ENCODE measurements at places on chromosomes 16 and 17.
A peak's percentile ranks its signal among the peaks of the same experiment; 100 is the strongest.

- no peak for DNase-seq
Measured at GRCh38 chr17:47470836-47471235, 60.1 kb upstream of the NPEPPS start.

- DNase-seq, result peak; percentile 29
Measured at GRCh38 chr16:49183911-49184310, 97.7 kb downstream of the CBLN1 start.

DNA sequence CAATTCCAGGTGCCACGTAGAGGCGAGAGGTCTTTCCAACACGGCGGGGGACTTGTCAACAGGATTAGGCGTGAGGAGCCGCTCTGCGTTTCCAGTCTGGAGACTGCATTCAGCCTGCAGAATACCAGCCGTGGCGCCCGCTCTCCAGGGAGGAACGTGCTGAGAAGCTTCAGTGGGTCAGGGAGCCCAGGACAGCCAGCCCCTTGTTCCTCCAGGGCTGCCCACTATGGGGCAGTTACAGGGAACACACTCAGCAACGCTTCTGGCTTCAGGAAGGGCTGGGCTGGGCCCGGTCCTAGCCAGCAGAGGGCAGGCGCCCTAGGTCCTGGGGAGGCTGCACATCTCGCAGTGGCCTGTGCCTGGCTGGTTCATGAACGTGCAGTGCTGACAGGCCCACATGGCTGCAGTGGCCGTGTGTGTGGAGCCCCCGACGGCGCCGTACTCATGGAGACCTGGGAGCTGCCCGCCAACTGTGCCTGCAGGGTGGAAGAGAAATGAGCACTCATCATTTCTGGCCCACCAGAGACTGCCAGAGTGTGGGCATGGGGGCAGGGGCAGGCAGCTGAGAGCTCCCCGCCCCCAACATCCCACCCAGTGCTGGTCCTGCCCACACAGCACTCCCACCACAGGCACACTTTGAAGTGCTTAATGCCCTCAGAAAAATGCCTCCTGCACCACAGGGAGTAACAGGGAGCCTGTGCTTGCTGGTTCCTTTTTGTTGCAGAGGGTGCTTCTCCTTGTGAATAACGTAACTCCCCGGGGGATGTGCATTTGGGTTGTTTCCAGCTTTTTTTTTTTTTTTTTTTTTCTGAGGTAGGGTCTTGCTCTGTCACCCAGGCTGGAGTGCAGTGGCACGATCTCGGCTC lies 7.0 kb upstream of the FAAP100 start:
- DNase-seq, result peak; percentile 69

DNA sequence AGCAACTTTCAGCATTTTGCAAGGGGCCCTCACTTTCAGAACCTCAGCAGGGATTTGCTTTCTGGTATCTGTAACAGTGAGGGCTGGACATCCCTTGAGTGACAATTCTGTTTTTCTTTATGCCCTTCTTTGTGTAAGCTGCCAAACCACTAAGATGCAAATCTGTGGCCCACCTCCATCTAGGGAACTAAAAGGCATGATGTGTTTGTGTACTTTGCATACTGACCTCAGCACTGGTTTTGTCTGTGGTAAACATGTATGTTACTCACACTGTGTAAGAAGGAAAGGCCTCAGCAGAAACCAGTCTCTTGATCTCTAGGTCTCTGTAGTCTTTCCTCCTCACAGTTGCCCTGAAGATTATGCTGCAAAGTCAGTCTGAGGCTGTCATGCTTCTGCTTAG lies 396.6 kb upstream of the DYNLRB2 start:
- no peak for DNase-seq

DNA sequence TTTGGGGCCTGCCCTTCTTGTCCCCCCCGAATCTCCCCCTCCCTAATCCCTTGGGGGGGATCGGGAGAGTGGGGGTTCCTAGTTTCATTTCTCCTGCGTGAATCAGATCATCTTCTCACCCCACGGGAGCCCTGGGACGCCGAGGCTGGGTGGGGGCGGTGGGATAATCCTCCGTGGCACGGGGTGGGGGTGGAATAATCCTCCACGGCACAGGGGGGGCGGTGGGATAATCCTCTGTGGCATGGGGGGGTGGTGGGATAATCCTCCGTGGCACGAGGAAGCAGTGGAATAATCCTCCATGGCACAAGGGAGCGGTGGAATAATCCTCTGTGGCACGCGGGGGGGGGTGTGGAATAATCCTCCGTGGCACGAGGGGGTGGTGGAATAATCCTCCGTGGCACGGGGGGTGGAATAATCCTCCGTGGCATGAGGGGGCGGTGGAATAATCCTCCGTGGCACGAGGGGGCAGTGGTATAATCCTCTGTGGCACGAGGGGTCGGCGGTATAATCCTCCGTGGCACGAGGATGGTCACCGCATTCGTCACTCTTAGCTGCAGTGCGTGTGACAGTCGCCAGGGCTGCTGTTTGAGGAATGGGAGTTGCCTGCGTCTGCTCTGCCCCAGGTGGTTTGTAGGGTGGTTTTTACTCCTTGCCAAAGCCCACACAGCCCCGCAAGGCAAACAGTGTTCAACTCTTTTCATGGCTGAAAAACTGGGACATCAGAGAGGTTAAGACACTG lies 156.9 kb downstream of the LAT start:
- no peak for DNase-seq

DNA sequence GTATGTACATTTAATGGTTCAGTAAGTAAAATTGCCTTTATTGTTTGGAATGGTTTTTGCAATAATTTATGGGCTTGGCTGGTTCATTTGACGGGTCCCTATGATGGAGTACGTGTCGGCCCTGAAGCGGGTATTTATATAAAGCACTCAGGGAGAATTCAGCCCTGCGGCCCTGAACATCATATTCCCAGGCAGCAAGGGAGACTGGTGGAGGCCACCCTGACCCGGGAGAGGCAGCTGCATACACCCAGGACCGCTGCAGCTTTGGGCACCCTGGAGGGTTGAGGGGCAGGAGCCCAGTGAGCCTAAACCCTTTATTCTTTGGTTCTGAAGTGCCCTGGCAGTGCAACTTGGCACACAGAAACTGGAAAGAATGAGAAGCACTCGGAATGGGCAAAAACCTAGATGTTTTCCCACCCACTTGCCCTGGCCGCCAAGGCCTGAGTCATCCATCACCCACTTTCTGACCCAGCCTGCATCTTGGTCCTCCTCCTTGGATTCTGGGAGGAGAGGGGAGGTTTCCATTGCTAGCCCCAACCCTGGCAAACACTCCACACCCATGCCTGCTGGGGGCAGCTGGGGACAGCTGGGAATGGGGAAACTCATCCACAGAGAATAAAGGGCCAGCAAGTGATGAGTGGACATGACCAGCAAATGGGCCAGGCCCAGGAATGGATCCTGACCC lies 162.2 kb upstream of the TNRC6C start:
- DNase-seq, result no peak

DNA sequence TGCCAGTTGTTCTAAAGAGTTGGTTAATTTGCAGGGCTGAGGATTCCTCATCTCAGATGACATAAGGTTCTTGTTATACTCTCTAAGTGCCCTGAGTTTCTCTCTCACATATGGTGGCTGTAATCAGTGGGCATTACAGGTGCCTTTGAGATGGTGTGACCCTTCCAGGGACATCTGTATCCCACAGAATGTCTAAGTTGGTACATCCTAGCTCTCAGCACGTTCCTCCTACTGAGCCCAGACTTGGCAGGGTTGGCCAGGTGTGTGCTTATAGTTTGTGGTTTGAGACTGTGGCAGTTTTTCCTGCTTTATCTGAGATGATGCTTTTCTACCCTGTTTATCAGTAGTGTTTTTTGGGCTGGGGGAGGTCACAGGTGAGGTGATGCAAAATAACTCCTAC lies 36.3 kb downstream of the SPECC1 start:
- DNase-seq, result no peak

- DNase-seq, result peak; percentile 51
Measured at GRCh38 chr17:63437287-63438091, 8.6 kb downstream of the CYB561 start.

DNA sequence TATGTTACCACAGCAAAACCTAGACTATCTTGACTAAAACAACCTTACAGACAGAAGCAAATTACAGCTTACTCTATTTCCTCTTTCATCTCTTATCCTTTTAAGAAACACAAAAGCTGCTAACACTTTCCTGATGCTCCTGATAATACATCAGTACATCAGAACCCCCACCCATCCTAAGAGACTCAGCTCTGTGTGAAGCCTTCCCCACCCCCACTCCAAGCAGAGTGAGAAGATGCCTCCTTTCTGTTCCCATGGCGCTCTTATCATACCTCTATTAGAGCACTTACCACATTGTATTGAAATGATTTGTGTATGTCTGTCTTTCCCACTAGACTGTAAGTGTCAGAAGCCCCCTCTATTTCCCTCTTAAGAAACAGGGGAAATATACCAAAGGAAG lies 42.4 kb upstream of the HS3ST2 start:
- no peak for DNase-seq

- no peak for DNase-seq
Measured at GRCh38 chr16:29683543-29684090, 4.6 kb downstream of the QPRT start.

DNA sequence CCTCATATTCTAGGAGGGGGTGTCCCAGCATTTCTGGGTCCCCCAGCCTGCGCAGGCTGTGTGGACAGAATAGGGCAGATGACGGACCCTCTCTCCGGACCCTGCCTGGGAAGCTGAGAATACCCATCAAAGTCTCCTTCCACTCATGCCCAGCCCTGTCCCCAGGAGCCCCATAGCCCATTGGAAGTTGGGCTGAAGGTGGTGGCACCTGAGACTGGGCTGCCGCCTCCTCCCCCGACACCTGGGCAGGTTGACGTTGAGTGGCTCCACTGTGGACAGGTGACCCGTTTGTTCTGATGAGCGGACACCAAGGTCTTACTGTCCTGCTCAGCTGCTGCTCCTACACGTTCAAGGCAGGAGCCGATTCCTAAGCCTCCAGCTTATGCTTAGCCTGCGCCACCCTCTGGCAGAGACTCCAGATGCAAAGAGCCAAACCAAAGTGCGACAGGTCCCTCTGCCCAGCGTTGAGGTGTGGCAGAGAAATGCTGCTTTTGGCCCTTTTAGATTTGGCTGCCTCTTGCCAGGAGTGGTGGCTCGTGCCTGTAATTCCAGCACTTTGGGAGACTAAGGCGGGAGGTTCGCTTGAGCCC lies 11.6 kb downstream of the STH start:
- DNase-seq, result no peak

DNA sequence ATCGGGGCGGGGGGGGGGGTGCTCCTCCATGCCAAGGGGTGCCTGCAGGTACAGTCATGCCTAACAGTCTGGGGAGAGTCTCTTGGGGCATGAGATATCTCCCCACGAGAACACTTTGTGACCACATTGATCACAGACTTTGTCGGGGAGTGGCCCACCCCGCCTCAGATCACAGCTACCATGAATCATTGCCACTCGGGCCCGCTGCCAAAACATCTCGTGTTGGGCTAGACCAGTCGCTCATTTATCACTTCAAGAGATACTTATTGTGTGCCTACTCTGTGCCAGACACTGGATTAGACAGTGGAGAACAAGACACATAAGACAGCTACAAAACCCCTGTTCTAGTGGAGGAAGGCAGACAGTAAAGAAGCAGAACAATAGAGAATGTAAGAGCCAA lies 72.6 kb downstream of the CLEC16A start:
- peak; percentile 73 for DNase-seq

DNA sequence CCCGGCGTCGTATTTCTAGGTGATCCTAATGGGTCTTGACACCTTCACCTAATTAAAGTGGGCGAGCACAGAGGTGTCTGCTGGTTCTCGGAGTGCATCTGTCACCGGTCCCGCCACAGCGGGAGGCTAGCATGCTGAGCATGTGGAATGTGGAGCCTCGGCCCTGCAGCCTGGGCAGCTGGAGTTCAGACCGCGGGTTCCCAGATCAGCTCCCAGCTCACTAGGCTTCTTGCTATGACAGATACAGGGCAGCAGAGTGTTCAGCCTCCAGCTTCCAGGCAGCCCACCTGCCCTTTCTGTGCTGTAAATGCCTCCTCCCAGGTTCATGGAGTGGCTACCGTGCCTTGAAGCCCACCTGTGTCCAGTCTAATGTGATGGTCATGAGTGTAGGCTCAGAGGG lies 166.7 kb downstream of the CPPED1 start:
- no peak for DNase-seq

DNA sequence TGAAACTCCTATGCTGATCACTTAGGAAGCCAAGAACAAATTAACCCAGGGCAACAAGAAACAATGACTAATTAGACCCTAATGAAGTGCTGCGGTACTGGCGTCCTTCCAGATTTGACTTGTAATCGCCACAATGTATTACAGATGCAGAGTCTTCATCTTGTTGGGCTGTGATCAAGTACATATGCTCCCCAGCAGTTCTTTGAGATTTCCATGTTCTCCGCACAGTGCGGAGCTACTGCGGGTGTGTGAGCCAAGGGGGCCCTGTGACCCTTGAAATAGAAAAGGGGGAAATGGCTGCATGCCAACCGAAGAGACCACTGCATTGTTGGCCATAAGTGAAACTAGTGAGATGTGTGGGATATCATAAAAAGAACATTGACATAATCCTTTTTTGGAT lies 469.9 kb downstream of the MAF start:
- no peak for DNase-seq

DNA sequence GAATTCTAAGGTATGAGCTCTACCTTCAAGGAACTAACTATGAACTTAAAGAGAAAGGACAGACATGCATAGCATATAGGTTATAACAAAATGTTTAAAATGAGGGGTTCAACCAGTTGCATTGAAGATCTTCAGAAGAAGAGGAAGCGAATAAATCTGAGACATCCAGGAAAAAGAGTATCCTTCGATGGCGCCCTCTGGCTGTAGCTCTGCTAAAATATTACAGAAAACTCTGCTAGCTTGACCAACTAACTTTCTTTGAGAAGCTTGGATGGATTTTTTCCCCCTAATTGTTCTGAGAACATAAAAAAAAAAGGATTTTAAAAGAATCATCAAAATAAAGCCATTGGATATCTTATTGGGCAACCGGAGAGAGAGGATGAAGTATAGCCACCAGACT lies 659.9 kb upstream of the SOX9 start:
- DNase-seq, result peak; percentile 29

DNA sequence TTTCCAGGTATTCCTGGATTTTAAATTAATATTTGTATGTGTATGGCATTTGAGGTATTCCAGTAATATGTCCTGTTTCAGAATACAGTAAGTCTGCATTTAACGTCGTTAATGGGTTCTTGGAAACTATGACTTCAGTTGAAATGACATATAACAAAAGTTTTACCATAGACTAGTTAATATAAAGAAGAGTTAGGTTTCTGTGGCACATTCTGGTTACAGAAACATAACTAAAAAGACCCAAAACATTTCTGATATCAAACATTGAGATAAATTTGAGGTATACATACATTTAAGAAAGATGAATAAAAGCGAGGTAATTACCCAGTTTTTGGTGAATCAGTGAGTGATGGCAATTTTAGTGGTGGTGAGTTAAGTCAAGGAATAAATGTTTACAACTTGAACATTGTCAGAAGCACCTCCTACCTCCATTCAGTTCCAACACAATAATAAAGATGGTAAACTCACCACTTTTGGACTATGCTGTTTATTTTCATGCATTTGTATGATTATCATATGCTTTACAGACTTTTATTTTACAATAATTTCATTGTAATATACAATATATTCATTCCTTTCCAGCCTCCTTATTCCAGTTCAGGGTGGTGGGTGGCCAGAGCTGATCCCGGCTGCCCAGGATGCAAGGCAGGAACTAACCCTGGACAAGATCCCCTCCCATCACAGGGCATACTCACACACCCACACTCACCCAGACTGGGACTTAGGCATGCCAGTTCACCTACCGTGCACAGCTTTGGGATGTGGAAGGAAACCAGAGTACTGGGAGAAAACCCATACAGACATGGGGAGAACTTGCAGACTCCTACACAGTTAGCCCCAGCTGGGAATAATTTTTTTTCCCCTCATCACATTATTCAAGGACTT lies 9.7 kb downstream of the LUC7L3 start:
- no peak for DNase-seq

Measured in left ventricle myocardium superior (tissue), 1 donor.